Cardiac atrium fibroblast (primary cell): ENCODE measurements at places on chromosomes 5 and 9. TPM values are rescaled to one million over a fixed set of nuclear protein-coding genes. Genes with fewer than 3 reads are reported as not detected.

FSD1L gene
- 0.36 and 0.81 TPM in 2 replicates for total RNA-seq

SPINK1 gene
- not detected in 2 replicates for total RNA-seq

SMIM33 gene
- total RNA-seq, result not detected in 2 replicates

CNTLN gene
- 3.7 and 4.2 TPM in 2 replicates for total RNA-seq

RELL2 gene
- 2.8 and 5.8 TPM in 2 replicates for total RNA-seq

SLC6A7 gene
- not detected in 2 replicates for total RNA-seq

GABRG2 gene
- total RNA-seq, result not detected in 2 replicates

ZNF879 gene
- total RNA-seq, result 3.2 and 5.8 TPM in 2 replicates

PCDHB9 gene
- total RNA-seq, result under 0.01 TPM in 1 of 2 replicates, not detected in the other

SH3GL2 gene
- total RNA-seq, result 0.16 TPM in 1 of 2 replicates, not detected in the other

GABBR2 gene
- 0.18 and 0.32 TPM in 2 replicates for total RNA-seq

LCN2 gene
- total RNA-seq, result not detected in 2 replicates

MYMK gene
- not detected in 2 replicates for total RNA-seq

PCDHA13 gene
- total RNA-seq, result not detected in 2 replicates

ORM2 gene
- total RNA-seq, result not detected in 2 replicates

AGGF1 gene
- total RNA-seq, result 10.8 and 15.4 TPM in 2 replicates

MATR3 gene
- total RNA-seq, result 129 and 153 TPM in 2 replicates

CD180 gene
- total RNA-seq, result 0.49 TPM in 1 of 2 replicates, not detected in the other

FAM151B gene
- 5.4 and 5.7 TPM in 2 replicates for total RNA-seq

SLC1A3 gene
- total RNA-seq, result 3.8 and 5.0 TPM in 2 replicates

BTNL3 gene
- not detected in 2 replicates for total RNA-seq

SKP2 gene
- total RNA-seq, result 17.8 and 38.1 TPM in 2 replicates

FGD3 gene
- total RNA-seq, result not detected in 2 replicates

LOX gene
- 226 and 304 TPM in 2 replicates for total RNA-seq

LMNB1 gene
- 19.9 and 24.5 TPM in 2 replicates for total RNA-seq

HMCN2 gene
- not detected in 2 replicates for total RNA-seq

PCDHGC5 gene
- total RNA-seq, result 0.54 and 0.65 TPM in 2 replicates

NPR3 gene
- total RNA-seq, result 21.8 and 35.8 TPM in 2 replicates

DAB2 gene
- 94.4 and 98.2 TPM in 2 replicates for total RNA-seq

IFNA14 gene
- total RNA-seq, result not detected in 2 replicates

SLIT3 gene
- total RNA-seq, result 13.2 and 31.9 TPM in 2 replicates
